Spinal cord (tissue), 10 donors: ENCODE measurements at places on chromosomes 16 and 17. TPM values are rescaled to one million over a fixed set of nuclear protein-coding genes. Genes with fewer than 3 reads are reported as not detected.

- DNase-seq: no peak
Observed at GRCh38 chr17:16199093-16199492, 16.2 kb downstream of the NCOR1 start.

DNA sequence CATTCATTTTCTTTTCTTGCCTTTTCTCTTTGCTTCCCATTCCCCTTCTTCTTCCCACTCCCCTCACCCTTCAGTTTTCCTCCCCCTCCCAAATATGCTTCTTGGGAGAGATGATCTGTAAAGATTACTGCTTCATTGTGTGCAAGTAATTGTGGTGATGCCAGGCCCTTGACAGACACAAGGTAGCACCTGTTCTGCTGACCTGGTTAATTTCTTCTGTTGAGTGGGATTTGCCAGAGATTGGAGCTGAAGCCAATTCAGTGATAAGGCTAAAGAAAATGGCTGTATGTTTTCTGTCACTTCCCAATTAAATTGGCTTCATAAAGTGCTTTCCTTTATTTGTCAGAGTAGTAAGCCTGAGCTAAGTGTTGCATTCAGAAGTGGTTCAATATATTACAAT is 44.5 kb downstream of the AATF start:
- no peak for DNase-seq

- no peak for DNase-seq
Observed at GRCh38 chr17:72677714-72678390, 414.6 kb downstream of the SLC39A11 start.

GRCh38 chr17:50480854-50481490 is 2.3 kb downstream of the RSAD1 start:
- no peak for DNase-seq

DNA sequence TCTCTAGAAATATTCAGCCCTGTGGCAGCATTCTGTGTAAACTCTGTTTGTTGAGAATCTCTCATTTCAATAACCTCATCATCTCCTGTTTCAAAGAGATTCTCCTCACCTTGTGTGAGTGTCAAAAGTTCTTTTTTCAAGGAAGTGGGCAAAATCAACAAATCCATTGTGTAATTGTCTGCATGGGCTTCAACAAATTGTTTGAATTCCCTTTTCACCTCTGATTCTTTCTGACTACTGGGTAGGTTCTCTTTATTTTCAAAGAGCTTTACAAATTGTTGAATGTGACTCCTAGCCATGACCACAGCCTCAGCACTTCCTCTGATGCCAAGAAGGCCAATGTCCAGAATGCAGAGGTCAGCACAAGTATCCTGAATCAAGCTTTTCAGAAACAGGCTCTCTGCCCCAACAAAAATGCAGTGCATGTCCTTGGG is 48.0 kb downstream of the N4BP1 start:
- no peak for DNase-seq

- DNase-seq: no peak
Observed at GRCh38 chr16:31265329-31266245, 5.8 kb downstream of the ITGAM start.

DNA sequence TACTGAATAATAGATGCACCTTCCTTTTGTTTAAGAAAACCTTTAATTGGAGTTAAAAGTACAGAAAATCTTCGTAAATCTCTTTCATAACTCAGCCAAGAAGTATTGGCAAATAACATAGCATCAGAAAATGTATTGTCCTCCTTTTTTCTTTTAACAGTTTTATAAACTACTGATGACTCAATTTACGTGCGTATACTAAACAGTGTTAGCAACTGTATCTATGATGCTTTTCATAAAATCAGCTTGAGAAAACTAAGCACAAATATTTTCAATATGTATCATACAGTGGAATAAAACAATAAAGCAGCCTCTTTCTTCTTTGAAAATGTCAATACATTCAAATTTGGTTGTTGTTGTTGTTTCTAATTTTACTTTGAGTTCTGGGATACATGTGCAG is 88.6 kb downstream of the STXBP4 start:
- no peak for DNase-seq

DNA sequence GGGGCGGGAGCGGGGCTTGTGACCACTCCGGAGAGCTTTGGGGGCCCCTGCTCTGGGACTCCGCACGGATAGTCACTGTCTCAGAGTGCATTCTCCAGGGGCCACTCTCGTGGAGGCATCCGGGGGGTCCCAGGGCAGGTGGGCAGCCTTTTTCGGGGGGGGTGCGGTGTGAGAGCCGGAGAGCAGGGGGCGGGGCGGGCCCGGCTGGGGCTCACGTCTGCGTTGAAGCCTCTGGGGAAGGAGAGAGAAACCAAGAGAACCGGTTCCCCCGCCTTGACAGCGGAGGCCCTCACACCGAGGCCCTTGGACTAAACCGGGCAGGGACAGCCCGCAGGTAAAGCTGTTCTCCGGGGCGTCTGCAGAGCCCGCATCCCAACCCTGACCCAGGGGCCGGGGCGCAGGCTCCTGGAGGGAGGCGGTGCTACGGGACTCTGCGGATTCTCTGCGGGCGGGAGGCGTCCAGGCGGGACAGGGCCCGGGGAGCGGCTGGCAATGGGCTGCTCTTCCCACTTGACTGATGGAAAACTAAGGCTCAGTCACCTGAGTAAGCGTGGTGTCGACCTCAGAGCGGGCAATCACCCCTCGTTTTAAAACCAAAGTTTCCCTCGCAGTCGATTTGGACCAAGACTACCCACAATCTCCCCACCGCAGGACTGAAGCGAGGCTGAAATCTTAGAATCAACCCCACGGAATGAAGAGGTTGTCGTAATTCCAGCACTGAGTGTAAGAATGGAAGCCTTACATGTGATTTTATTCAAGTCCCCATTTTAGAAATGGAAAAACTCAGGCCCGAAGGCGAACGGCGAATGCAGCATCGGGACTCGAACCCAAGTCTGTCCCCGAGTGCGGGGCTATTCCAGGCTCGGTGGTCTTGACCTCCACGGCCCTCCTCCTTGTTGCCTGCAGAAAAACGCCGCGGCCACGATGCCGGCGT is 49.6 kb upstream of the AMZ2 start:
- DNase-seq: no peak

DNA sequence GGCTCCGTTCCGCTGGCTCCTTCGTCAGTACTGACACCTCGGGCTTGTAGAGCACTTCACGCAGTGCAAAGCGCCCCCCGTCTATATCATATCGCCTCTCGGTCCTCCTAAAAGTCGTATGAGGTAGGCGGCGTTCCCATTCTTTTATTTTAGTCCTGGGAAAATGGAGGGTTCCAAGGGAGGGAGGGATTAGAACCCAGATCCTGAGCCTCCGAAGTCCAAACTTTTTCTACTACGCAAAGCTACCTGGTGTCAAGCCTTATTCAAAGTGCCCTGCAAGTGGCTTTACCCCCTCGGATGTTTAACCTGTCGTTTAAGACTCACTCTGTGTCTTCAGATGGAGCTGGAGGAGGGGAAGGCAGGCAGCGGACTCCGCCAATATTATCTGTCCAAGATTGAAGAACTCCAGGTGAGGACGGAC is 348 bp upstream of the FTSJ3 start:
- no peak for DNase-seq

GRCh38 chr17:1787301-1787902 is 25.5 kb downstream of the SERPINF1 start:
- DNase-seq: no peak

DNA sequence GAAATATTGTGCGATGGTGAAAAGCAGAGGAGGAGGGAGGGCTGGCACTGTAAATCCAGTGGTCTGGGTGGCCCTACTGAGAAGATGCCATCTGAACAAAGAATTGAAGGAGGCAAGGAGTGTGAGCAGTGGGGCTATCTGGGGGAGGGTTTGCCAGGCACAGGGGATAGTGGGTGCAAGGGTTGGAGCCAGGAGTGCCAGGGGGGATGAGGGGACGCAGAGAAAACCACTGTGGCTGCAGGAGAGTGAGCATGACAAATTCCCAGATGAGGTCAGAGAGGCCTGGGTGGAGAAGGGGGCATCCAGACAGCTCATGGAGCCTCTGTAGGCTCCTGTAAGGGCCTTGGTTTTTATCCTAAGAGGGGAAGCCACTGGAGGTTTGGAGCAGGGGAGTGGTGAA is 4.8 kb downstream of the XYLT2 start:
- DNase-seq: no peak

CHST6 gene
- polyA plus RNA-seq: 12.3 TPM

PRKAR1A gene
- 283 TPM for polyA plus RNA-seq

ADAP2 gene
- 8.4 TPM for polyA plus RNA-seq

NPIPA2 gene
- polyA plus RNA-seq: 6.9 TPM

CDRT15L2 gene
- polyA plus RNA-seq: not detected

PERCC1 gene
- not detected for polyA plus RNA-seq

NTN1 gene
- 88.0 TPM for polyA plus RNA-seq

CMTM2 gene
- 0.48 TPM for polyA plus RNA-seq

ARRB2 gene
- polyA plus RNA-seq: 105 TPM
